Liver (tissue), 10 donors: ENCODE measurements at places on chromosomes 7 and 10.

GRCh38 chr10:98374217-98374985 lies 40.6 kb downstream of the PYROXD2 start:
- H3K27me3 ChIP-seq, result no peaks in the 10 kb centered on the region
- no peak overlapping the region for H3K4me3 ChIP-seq
- H3K27ac ChIP-seq, result no peak overlapping the region

- no peaks in the 10 kb centered on the region for H3K36me3 ChIP-seq
- DNase-seq, result no peak
- no peaks in the 10 kb centered on the region for H3K27me3 ChIP-seq
- H3K27ac ChIP-seq, result no peak overlapping the region
These were observed 398.5 kb upstream of the AKR1E2 start for GRCh38 chr10:4427532-4427931.

DNA sequence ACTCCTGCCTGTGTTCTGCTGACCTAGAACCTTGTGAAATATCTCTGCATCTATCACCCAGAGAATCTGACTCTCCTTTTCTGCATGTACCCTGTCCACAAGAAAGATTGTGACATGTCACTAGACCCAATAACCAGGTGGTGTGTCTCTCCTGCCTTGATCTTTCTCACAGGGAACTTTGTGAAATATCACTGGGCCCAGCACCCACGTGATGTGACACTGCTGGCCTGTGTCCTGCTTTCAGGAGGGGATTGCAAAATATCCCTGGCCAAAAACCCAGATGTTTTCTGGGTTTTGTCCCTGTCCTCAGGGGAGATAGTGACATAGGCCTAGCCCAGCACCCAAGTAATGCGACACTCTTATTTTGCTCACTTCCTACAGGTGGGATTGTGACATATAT lies 10.1 kb upstream of the ZNF107 start:
- no peak overlapping the region for H3K4me3 ChIP-seq
- DNase-seq, result no peak
- no peaks in the 10 kb centered on the region for H3K4me1 ChIP-seq
- no peak overlapping the region for H3K27ac ChIP-seq
- no peaks in the 10 kb centered on the region for H3K27me3 ChIP-seq

- peaks cover 16% of the 10 kb centered on the region for H3K4me1 ChIP-seq
- peak within 1 kb of the TSS; percentile 87 for H3K4me3 ChIP-seq
- DNase-seq, result peak; percentile 100
- peak within 1 kb of the TSS; percentile 89 for H3K27ac ChIP-seq
- H3K36me3 ChIP-seq, result peaks cover 2% of the 10 kb centered on the region
These were observed at the start of gene ADK for GRCh38 chr10:74150990-74151878. Gene ADK (plus strand): TSS chr10:74151221. CDS start chr10:74151279, 58 bp downstream.
